ENCODE measurements at places on chromosomes 7 and 10. TPM values are rescaled to one million over a fixed set of nuclear protein-coding genes. Genes with fewer than 3 reads are reported as not detected.
A peak's percentile ranks its signal among the peaks of the same experiment; 100 is the strongest.

UNCX gene
- total RNA-seq: not detected

INSIG1 gene
- total RNA-seq: 109 TPM

CRHR2 gene
- total RNA-seq: not detected

PAPOLB gene
- 0.04 TPM for total RNA-seq

VENTX gene
- total RNA-seq: not detected

PBLD gene
- 3.0 TPM for total RNA-seq

ZYX gene
- total RNA-seq: 37.9 TPM

AGR2 gene
- not detected for total RNA-seq

LLCFC1 gene
- not detected for total RNA-seq

OGA gene
- 80.0 TPM for total RNA-seq

SUGCT gene
- 2.4 TPM for total RNA-seq

EPDR1 gene
- total RNA-seq: 4.8 TPM

SH2D4B gene
- under 0.01 TPM for total RNA-seq

GRCh38 chr10:113534423-113534822 lies 18.4 kb upstream of the HABP2 start:
- DNase-seq: no peak

DNA sequence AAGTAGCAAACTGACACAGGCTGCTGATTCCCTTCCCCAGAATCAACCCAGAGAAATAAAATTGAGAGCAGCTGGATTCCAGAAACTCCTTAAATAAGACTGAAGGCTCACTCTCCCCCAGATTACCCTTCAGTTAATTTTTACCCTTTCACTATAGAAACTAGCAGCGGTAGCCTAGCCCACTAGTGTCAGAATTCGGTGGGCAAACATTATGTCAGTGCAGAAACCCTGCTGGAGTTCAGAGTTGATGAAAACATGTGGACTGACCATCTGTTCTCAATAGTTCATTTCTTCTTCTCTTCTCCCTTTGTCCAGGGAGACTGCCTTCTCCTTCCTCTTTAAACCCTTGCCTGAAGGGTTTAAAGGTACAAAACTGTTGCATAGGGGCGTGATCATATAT lies 100.1 kb downstream of the PODXL start:
- no peak for DNase-seq

DNA sequence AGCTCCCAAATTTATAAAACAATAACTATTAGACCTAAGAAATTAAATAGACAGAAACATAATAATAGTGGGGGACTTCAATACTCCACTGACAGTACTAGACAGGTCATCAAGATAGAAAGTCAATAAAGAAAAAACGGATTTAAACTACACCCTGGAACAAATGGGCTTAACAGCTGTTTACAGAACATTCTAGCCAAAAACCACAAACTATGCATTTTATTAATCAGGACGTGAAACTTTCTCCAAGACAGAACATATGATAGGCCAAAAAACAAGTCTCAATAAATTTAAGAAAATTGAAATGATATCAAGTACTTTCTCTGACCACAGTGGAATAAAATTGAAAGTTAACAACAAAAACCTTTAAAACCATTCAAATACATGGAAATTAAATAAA lies 46.4 kb downstream of the ZNF680 start:
- DNase-seq: no peak

DNA sequence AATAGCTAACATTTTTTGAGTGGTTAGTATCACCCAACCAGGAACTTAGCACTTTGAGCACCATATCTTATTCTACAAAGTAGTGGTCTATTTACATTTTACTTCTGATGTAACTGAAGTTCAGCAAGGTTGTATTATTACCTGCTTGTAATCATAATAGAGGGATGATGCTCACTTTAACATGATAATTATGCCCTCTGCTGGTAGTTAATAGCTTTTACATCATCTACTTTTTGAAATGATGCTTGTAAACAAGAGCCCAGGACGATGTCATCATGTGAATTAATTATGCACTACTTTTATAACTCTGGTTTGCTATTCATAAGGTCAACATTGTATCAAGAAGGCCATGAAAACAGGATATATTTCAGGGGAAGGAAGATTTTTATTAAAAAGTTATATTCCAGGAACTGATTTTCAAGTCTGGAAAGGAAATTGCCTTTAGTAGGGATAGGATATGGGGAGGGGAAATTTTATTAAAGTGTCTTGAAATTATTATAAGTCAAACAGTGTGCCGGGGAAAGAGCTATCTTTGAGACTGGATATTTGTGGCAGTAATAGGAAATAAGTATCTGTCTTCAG lies 80.3 kb upstream of the SCIN start:
- no peak for DNase-seq

GRCh38 chr10:92080244-92080643 lies 156.7 kb downstream of the BTAF1 start:
- DNase-seq: no peak

DNA sequence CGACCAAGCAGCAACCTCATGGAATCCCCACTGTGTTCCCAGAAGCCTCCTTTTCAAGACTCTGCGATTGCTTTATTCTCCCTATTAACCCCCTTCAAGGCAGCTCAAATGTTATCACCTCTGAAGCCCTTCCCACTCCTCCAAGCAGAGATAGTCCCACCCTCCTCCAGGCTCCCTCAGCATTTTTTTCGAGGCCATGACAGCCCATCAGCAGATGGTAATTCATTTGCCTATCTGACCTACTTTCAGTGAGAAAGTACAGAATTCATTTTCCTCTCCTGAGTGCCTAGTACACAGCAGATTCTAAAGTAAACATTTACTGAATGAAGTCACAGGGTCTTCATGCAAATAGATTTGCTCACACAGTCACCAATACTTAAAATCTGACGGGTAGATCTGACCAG lies 47.8 kb downstream of the HERPUD2 start:
- DNase-seq: no peak

DNA sequence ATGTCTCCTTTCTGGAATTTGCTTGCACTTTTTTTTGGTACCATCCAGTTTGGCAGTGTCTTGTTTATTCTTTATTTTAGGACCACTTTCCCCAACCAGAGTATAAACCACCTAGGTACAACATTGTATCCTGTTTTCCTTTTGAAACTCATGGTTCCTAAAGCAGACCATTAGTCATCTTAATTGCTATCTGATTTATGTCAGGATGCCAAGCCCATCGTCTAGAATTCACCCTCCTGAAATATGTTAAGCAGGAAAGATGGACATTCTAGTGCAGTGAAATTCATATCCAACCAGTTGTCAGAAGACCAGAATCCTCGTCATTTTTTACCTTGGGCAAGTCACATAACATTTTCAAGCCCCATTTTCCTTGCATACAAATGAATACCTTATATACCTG lies 223.6 kb upstream of the KMT2E start:
- DNase-seq: no peak

DNA sequence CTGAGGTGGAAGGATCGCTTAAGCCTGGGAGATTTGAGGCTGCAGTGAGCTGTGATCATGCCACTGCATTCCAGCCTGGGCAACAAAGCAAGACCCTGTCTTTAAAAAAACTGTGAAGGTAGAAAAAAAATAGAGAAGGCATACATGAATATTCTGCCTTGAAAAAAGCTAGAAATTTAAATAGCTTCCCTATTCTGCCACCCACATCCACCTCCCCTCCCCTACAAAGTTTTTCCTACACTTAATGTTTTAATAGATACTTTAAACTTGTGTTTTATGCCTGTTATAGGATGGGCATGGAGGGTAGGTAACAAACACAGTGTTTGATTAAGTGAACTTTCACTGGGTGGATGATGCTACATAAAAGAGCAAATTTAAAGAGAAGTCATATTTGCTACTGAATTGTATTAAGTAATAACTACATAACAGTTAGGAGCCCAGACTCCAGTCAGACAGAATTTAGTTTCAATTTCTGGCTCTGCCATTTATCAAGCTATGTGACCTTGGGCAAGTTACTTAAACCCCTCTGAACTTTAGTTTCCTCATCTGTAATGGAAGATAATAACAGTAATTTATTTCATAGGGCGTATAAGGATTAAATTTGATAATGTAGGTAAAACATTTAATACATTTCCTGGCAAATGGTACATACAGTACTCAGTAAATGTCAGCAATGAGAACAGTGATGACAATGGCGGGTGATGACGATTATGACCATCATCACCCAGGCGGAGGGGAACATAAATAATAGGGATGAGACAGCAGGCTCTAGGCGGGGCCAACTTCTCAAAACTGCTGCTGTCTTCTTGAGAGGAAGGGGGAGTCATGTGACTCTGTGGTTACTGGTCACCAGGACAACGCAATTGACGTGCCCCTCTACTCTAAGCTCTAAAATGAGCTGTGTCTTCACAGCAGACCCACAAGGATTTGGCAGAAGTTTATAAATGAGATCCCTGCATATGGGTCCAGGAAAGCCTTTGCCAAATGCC lies 15.8 kb downstream of the DNMBP start:
- no peak for DNase-seq

- DNase-seq: no peak
These were observed 57.9 kb upstream of the FZD8 start for GRCh38 chr10:35699848-35700486.

DNA sequence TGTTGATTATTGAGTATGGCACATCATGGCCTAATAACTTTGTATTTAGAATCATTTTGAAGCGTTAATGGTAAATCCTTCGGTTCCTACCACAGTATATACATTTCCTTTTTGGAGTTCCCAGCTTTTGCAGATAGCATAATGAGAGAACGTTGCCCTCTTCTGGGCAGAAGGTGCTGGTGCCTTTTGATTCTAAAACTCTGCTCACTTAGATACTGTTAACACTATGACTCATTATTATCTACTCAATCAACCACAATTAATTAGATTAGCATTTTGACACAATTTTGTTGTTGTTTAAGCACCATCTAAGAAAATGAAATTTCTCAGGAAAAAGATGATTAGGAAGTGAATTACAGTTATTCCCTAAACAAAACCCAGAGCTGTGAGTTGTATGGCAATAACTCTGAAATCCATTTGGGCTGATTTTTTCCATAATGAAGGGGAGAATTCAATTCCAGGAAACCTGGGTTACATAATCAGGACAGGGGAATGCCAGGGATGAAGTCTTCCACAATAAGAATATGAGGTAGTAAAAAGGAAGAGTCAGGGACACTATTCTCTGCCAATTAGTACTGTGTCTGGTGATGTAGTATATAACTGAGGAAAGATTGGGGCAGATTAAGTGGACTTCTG lies 11.5 kb upstream of the DLD start:
- no peak for DNase-seq

DNA sequence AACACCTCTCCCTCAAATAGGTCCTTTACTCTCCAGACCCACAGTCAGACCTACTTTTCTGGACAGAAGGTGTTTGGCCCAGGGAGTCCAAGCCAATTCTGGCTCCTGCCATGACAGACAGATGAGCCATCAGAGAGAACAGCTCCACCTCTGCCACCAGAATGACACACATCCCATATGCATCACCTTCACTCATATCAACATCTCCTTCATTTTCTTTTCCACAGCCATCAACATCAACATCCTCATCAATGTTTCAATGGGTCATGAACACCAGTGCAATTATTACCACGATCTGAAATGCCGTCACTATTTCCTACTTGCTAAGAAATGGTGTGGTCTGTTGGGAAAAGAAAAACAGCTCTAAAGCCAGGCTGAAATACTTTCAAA lies 67.9 kb downstream of the CCDC71L start:
- no peak for DNase-seq

- peak; percentile 83 for DNase-seq
These were observed 18.5 kb upstream of the SERPINE1 start for GRCh38 chr7:101108330-101108857.

DNA sequence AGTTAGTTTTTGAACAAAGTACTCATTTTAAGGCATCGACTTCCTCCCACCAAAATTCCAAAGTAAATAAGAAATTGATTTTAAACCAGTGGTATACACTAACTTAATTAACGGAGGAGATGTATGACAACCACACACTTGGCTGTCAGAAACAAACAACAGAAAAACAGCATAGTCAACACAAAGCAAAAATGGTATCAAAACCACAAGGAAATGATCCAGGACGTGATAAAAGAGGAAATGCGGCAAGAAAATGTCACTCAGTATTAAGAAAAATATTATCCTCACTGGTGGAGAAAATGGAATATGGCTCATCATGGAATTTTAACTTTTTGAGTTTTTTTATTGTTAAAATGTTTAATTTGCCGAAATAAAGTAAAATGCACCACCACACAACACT lies 17.5 kb downstream of the KIAA1549 start:
- DNase-seq: no peak

- DNase-seq: no peak
These were observed 125.1 kb upstream of the NRP1 start for GRCh38 chr10:33459602-33460001.

- peak; percentile 79 for DNase-seq
These were observed 35.4 kb downstream of the JMJD1C start for GRCh38 chr10:63430091-63430998.

DNA sequence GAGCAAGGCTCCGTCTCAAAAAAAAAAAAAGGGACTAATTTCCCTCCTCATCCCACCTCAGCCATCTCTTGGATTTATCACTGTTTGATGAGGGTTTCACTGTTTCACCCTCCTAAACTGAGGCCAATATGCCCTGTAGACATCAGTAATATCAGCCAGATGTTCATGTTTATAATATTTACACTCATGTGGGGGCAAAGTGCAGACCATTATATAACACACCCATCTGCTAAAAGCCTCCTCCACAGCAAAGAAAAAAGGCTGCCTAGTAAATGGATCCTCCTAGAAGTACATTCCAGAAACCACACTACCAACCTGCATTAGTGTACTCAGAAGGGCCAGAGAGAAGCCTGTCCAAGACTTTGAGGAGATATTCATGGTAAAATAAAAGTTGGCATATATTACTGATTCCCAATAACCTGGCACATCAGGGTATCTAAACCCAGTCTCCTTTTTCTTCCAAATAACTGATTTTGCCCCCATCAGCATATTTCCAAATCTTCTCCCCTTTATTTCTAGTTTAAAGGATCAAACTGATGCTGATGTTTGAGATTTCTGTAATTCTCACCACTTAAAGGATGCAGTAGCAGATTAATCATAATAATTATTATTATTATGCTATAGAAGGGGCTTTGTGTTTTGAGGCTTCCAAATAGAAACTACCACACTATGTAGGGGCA lies 55.1 kb downstream of the LGI1 start:
- DNase-seq: no peak

- no peak for DNase-seq
These were observed 31.9 kb downstream of the FAM107B start for GRCh38 chr10:14742815-14743214.

DNA sequence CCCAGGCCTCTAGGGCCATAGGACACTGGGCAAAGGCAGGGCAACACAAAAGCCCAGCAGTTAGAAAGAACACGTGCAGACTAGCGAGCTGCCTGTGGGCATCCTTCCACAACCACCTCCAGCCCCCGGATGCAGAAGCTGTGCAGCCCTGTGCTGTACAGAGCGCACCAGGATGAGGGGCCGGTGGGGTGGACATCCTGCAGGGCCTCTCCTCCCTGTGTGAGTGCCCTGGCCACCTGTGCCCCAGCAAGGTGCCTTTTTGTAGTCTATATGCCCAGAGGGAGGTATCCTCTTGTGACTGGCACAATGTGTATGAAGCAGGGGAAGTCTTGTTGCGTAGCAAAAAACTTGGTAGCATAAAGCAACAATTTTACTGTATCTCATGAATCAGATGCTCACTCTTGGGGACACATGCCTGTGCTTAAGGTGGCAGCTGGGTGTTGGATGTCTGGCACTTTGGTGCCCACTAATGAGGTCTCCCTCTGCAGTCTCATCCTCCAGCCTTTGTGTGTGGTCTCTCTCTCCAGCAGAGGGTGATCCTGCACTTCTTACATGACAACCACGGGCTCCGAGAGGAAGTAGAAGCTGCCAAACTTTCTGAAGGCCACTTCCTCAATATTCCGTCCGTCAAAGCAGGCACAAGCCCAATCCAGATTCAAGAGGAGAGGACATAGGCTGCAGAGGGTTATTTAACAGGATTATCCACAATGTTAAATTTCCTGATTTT lies 8.7 kb downstream of the NCAPG2 start:
- DNase-seq: peak; percentile 69

- no peak for DNase-seq
These were observed 604 bp upstream of the SHTN1 start for GRCh38 chr10:117005527-117006055.

Measured in pulmonary artery endothelial cell (primary cell).